NCI-H1092 (cell line): ENCODE measurements at places on chromosomes 4 and X.

GRCh38 chr4:98827661-98828060 is 101.3 kb downstream of the EIF4E start:
- DNase-seq: no peak

DNA sequence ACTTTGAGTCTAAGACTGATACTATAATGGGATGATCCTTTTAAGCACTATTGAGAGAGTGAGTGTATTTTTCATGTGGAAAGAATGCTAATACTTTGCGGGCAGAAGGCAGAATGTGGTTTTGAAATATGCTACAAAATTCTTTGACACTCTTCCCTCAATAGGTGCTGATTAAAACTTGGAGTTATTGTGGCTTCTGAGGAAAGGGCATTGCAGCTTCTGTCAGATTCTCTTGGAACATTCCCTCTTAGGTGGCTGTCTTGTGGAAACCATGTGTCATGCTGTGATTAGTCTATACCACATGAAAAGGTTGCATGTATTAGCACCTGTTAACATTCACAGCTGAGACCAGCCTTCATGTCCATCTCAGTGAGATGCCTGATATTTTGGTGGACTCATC is 547.0 kb downstream of the STIM2 start:
- no peak for DNase-seq

DNA sequence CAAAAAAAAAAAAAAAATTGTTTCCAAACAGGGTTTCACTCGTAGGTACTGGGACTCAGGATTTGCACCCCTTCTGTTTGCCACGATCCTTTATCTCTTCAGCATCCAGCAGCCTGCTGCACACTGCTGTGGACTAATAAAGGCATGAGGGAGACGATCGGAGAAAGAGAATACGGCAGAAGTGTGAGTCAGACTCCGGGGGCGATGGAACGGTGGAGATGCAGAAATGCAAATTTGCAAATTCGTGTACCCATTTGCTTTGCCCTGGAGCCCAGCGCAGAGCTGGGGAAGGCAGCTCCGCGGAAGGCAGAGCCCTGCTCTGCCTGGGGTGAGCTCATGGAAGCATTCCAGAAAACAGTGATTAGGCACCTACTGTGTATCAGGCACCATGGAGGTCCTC is 270.3 kb downstream of the ASMT start:
- DNase-seq: no peak

GRCh38 chrX:73337366-73337765 is 109.5 kb upstream of the CDX4 start:
- no peak for DNase-seq

DNA sequence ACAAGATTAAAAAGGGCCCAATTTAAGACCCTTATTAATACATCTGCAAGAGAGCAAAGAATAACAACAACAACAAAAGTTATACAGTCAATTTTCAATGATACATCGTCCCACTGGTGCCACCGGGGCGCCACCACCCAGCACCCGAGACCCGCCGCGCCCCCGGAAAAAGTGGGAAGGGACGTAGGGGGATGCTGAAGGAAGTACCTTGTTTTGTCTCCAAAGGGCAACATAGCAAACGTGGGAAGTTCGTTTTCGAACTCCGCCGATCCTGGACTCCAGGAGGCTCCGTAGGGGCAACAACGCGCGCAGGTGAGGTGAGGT is 1.7 kb downstream of the PDE5A start:
- DNase-seq: no peak

DNA sequence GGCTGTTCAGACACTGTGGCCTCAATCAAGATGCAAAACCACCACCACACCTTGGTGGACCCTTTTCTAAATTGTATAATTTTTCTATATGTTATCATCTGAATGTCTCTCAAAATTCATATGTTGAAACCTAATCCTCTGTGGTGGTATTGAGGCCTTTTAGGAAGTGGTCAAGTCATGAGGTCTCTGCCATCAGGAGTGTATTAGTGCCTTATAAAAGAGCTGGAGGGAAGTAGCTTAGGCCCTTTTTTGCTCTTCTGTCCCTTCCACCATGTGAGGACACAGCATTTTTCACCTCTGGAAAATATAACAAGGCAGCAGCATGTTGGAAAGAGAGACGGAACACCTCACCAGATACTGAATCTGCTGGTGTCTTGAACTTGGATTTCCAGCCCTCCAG is 30.5 kb upstream of the DKK2 start:
- no peak for DNase-seq

DNA sequence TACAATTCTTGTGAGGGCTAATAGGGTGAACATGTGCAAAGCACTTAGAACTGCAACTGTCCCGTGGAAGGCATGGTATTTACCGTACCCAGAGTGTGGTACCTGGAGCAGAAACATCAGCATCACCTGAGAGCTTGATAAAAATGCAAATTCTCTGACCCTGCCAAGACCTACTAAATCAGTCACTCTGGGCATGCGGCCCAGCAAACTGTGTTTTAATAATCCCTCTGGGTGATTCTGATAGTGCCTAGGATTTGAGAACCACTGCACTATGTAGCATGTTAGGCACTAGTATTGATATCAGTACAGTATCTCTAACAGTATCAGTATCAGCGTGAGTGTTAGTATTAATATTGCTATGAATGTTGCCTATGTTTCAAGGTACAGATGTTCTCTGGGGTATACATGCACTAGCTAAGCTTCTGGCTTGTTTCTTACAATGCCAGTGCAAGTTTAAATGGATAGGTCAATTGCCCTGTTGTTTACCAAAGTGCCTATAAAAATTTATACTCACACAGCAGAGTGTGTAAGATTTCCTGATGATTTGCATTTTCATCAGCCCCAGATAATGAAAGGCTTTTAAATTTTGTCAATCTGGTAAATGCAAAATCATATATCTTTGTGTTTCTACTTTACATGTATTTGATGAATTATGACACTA is 354.0 kb downstream of the HS3ST1 start:
- DNase-seq: no peak

- no peak for DNase-seq
These were observed 137.2 kb downstream of the UNC5C start for GRCh38 chr4:95411371-95412088.

GRCh38 chr4:14560577-14560976 is 441.7 kb upstream of the CPEB2 start:
- no peak for DNase-seq

DNA sequence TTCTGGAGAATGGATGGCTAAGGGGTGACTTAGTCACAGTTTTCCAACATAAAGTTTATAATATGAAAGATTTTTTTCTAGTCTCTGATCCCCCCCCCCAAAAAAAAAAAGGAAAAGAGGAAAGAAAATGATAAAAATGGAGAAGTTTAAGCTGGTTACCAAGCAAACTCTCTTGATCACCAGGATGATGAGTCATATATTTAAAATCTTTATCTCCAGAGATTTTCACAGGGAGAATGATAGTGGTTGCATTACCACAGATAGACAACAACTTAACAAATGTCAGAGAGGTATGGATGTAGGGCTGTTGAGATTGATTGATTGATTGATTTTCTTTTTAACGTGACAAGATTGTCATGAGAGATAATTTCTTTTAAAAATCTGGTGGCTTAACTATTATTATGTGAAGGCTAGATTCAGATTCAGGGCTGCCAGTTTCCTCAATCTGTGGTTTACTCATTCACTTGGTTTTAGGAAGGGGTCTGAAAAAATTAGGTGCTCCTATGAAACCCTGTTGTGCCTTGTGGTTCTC is 13.3 kb upstream of the TEX13C start:
- no peak for DNase-seq

DNA sequence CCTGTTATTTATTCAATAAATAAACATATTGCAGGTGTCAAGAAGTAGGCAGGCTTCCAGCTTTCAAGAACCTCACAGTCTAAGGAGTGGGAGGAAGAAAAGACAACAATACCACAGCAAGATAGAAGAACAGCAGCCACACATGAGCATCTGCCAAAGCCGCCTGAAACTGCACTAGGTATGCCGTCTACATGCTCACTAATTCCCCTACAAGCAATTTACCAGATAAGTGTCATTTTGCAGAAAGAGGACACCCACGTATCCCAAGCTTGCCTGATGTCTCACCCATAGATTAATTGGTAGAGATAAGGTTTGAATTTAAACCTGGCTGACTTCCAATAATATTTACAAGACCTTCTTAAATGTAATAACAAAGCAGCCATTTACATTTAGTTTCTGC is 439.4 kb upstream of the CPEB2 start:
- DNase-seq: no peak

- no peak for DNase-seq
These were observed 603.6 kb downstream of the SPRY1 start for GRCh38 chr4:124000233-124000632.

DNA sequence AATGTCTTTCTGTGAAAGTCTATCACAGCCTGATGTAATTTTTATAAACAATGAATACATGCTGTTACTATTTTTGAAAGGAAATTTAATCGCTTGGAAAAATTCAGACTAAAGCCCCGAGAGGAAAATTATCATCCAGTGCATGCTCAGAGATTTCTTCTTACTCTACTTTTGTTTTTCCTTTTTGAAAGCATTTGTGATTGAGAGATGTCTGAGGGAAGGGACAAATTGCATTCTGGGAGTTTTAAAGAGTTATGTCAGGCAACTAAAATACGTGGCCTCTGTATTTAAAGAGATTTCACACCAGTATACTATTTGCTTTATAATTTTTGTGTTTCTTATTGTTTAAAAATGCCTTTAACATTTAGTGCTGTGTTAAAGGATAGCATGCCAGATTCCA is 1.4 kb upstream of the ZFX start:
- no peak for DNase-seq

- no peak for DNase-seq
These were observed 50.2 kb downstream of the ZNF827 start for GRCh38 chr4:145888393-145888792.

DNA sequence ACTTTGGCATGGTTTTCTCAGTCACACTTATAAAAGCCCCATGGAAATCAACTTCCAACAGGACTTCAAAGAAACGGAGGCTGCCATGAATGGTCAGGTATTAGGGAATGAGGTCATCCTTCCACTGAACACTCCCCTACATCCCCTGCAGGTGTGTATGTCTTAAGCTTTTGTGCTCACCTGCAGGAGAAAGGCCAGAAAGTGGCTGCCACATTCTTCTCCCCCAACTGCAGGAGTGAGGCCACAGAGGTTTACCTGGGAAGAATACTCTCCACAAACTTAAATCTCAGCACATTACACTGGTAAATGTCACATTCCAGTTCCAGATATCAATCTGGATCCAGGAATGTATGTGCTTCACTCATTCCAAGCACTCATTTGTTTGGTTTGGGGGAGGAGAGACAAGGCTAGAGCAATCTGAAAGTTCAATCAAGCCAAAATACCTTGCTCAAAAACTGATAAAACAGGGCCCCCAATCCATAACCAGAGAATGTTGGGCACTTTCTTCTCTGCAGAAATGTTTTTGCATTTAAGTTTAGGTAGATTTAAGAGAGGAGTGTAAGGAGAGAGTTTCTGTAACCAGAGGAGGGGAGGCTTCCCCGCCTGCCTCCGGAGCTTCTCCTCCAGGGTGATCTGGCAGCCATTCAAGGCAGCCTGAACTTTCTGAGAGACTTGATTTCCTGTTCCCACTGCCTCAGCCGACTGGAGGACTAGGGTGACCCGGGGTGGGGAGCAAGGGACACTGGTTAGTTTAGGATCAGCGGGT is 15.4 kb downstream of the FAM9C start:
- DNase-seq: no peak

GRCh38 chr4:4864940-4865704 is 5.7 kb downstream of the MSX1 start:
- DNase-seq: no peak

DNA sequence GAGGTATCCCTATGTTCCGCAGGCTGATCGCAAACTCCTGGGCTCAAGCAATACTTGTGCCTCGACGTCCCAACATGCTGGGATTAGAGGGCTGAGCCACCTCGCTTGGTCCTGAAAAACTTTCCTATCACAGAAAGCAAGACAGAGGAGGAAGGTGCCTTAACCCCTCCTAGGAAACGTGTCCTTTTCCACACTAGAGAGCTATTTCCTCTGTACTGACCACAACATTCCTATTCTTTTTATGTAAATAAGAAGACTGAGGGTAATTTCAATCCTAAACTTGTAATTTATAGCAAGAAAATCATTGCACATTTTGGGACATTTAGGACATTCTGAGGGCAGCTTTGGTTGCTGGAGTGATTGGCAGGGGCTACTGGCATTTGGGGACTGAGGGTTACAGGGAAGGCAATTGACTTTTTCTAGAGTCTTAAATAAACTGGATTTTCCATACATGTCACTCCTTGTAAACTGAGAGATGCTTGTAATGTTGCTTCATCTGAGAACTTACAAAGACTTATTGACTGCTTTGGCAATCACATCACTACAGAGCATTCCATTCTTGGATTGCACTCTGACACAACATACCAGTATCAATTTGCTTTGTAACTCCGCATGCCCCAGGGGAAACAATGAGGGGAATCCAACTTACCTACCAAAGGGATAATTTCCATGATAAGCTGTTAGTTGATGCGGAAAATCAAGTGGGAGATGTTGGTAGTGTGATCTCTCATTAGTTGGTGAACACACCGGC is 15.6 kb downstream of the XAGE3 start:
- DNase-seq: no peak

GRCh38 chrX:85140964-85141363 is 102.6 kb downstream of the SATL1 start:
- DNase-seq: no peak

- no peak for DNase-seq
These were observed 34.7 kb upstream of the DCAF8L1 start for GRCh38 chrX:28015993-28016392.

- no peak for DNase-seq
These were observed 38.3 kb downstream of the RAPGEF2 start for GRCh38 chr4:159141193-159141592.

DNA sequence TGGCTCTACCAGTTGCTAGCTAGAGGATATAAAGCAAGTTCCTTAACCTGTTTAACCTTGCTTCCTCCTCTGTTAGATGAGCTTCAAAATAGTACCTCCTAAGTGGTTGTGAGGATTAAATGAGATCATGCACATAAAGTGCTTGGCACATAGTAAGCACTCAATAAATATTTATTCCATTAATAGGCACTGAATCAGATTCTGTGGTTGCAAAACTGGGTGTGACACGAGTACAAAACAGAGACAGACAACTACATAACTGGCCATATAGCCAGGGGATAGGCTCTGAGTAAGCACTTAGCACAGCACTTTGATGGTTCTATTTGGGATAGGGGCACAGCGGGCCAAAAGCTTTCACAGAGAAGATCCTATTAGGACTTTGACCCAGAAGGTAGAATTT is 150.3 kb downstream of the RELL1 start:
- no peak for DNase-seq

GRCh38 chr4:2290974-2291704 is 29.2 kb upstream of the MXD4 start:
- DNase-seq: no peak

- no peak for DNase-seq
These were observed 1.6 kb upstream of the ARMCX6 start for GRCh38 chrX:101619364-101619763.

DNA sequence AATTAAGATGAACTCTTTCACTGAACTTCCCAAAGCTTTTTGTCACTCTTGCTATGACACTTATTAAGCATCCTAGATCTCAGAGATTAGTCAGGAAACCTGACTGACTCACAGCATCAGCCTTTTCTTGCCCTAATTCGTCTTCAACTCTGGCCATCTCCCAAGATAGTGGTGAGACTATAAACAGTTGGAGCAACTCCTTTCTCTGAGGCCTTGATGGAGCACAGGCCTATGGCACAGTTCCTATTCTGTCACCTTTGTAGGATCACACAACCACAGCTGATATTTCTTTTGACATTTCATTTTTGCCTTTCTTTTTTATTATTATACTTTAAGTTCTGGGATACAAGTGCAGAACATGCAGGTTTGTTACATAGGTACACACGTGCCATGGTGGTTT is 217.6 kb downstream of the PRR32 start:
- DNase-seq: no peak
